ENCODE measurements at places on chromosomes 1 and 21.
A peak's percentile ranks its signal among the peaks of the same experiment; 100 is the strongest.

DNA sequence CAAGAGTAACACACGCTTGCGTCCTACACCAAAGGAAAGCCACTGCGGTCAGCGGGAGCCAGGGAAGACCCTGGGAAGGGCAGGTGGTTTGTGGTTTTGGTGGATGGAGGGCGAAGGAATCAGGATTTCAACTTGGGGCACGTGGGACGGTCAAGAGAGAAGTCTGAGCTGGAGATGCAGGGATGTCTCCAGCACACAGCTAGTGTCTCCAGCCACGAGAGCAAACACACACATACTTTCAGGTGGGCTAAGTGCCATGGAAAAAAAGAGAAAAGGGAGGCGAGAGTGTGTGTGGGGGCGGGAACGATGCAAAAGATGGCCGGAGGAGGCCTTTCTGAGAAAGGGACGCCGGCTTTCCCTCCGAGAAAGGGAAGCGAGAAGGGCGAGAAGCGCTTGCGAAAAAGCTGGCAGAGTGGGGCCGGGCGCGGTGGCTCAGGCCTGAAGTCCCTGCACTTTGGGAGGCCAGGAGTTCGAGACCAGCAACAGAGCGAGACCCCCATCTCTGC, 1.4 kb upstream of the SRRM1 start:
- DNase-seq: no peak

DNA sequence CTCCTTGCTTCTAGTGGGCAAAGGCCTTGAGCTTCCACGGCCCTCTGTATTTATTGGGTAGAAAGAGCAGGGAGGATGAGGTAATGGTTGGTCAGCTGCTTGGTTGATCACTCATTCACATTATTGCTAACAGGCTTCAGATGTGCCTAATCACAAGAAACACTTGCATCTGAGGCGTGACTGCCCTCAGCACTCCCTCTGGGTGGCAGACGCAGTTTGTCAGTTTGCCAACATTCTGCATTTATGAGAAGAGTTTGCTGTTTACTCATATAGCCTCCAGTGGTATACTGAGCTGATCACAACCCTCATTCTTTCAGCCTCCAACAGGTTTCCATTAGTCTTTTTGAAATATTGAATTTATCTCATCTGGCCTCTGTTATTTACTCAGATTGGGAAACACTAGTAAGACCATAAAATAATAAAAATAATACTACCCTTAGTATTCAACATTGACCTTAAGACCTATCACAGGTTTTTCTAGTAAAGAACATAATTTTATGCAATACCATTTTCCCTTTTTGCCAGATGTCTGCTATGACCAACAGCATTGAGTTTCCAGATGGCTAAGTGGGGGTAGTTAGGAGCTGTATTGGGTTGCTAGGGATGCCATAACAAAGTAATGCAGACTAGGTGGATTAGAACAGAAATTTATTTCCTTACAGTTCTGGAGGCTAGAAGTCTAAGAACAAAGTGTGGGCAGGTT, 53.3 kb downstream of the PTGFR start:
- no peak for DNase-seq

DNA sequence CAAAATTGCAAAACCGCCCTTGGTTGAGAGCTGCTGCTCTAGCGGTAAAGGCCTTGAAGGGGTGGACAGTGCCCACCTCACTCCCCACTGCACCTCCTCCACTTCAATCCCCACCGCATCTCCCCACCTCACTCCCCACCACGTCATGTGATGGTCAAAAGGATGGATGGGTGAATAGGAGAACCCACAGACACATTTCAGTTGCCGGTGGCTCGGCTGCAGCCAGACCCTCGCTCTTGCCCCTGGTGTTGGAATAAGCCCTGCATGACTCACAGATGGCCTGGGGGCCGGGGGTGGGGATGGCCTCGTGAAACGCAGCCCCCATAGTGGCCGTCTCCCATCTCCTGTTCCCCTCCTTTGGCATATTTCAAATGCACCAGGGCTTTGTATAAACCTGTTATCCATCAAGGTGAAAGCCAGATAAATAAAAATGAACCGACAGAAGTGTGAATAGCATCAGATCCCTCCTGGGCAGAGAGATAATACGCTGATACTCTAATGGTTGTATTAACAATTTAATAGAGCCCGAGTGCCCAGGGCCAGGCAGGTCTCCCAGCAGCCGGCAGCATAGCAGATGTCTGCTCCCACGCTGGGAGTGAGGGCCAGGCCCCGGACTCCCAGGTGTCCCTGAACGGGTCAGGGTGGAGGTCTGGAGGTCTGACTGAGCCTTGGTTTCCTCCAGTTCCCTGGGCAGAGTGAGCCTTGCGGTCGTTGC, 300.3 kb downstream of the NPHP4 start:
- DNase-seq: no peak

- no peak for DNase-seq
Measured at GRCh38 chr1:39230261-39231190, 26.0 kb downstream of the MACF1 start.

DNA sequence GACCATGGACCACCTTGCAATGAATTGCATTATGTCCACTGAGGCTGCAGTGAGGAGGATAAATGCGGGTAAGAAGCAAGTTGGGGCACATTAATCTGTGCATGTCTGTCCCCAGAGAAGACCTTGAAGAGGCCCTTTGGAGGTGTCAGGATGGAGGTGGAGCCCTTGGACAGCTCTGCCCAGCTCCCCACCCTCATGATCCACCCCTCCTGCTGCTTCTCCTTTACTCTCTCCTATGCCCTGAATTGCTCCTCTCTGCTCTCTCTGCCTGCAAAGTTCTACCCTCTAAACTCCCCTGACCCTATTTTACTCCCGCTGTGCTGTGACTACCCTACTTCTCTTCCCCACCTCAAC, 292.4 kb upstream of the USP24 start:
- DNase-seq: no peak

- peak; percentile 35 for DNase-seq
Measured at GRCh38 chr1:32335790-32336590, at the start of gene MARCKSL1. Gene MARCKSL1, minus strand, starts transcription at chr1:32336233. Its CDS starts 200 bp downstream, at chr1:32336033.

DNA sequence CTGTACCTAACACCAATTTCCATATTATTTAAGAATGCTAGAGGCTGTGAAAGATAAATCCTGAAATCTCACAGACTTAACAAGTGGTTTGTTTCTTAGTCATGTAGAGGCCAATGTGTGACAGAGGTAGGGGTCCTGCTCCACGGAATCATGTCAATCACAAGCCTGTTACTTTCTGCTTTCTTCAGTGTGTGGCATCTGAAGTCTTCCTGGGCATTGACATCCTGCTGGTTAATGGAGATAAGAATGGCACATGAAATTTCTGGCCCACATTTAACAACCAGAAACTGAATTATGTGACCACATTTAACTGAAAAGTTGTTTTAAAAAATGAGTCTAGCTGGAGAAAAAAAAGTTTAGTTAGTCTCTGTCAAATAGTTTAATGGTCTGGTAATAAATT, 68.3 kb upstream of the PLA2G4A start:
- DNase-seq: no peak

- DNase-seq: no peak
Measured at GRCh38 chr1:159084152-159084551, 7.6 kb upstream of the AIM2 start.

GRCh38 chr1:50893466-50893865, 66.6 kb downstream of the FAF1 start:
- no peak for DNase-seq

- no peak for DNase-seq
Measured at GRCh38 chr1:5460974-5461373, 531.3 kb downstream of the NPHP4 start.

- DNase-seq: peak; percentile 2
Measured at GRCh38 chr1:226912587-226913176, 27.4 kb upstream of the COQ8A start.

DNA sequence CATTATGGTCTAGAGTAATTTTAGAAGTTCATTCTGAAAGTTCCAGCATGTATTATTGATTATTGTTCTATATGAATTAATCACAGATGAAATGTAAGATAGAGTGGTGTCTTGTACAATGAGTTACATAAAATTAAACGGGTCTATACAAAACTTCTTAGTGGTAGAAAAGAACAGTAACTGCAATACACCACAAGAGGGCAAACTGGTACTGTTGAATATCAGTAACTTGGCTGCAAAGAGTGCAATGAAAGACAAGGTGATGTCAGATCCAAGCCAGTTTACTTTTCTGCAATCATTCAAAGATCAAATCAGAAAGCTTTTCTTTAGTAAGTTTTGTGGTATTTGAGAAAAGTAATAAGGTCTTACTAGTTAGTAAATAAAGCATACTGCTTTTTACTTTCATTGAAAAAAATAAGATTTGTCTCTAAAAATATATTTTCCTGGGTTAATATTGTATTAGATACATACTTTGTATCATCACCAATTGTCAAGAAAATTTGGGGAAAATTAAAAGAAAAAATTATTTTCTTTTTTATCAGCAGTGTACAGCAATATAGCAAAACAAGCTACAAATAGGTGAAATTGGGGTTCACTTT, 66.4 kb upstream of the BTG3 start:
- DNase-seq: peak; percentile 75

GRCh38 chr1:36387141-36387949, 1.6 kb upstream of the STK40 start:
- no peak for DNase-seq

- peak; percentile 22 for DNase-seq
Measured at GRCh38 chr1:60857851-60858250, 224.5 kb upstream of the NFIA start.

- DNase-seq: no peak
Measured at GRCh38 chr1:183306317-183307042, 111.7 kb downstream of the NMNAT2 start.

- DNase-seq: no peak
Measured at GRCh38 chr1:228147768-228148167, 2.0 kb upstream of the GJC2 start.

DNA sequence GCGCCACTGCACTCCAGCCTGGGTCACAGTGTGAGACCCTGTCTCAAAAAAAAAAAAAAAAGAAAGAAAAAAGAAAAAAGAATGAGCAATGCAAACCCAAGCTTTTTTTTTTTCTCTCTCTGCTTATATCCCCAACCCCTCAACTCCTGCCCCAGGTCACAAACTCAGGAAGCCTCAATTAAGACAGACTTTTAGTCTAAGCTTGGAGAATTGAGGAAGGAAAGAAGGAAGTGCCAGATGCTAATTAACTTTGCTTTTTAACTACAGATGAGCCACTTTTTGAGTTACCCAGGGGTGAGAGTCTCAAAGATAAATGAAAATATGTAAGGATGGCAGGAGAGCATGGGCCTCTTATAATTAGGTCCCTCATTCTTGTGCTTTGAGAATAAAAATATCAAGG, 33.3 kb downstream of the PIK3CD start:
- DNase-seq: no peak

DNA sequence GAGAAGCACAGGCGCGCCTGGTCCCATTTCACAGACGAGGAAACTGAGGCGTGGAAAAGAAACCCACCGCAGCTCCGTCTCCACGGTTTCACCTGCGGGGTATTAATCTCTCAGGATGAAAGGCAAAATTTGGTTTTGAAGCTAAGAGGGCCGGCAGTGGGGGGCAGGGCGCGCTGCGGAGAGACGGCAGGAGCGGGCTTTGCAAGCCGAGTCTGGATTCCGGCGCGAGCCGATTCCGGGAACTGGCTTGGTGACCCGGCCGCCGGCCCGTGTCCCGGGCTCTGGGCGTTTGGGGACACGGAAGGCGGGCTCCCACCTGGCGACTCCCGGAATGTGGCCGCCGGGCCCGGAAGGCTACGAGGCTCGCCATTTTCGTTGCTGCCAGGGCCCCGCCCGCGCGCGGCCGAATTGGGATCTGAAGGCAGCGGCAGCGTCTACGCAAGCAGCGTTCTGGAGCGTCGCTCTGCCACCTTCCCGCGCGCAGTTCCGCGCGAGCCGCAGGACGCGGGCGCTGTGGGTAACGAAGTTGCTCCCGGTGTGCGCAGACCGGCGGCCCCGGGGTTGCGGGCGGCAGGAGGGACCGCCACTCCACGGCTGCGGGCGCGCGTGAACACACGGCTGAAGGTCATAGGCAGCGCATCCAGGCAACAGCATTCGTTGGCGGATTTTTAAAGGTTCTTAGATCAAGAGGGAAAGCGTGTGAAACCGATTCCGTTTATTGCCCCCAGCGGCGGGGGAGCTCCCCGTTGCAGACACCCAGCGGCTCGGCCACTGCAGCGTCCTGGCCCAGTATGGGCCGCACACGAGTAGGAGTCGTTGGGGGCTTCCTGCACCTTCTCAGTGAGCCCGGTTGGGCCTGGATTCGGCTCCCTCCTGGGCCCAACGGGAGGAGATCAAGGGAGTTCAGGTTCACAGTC, 5.4 kb upstream of the PRDM16 start:
- DNase-seq: no peak

- no peak for DNase-seq
Measured at GRCh38 chr1:1541956-1542765, 1.7 kb upstream of the TMEM240 start.

DNA sequence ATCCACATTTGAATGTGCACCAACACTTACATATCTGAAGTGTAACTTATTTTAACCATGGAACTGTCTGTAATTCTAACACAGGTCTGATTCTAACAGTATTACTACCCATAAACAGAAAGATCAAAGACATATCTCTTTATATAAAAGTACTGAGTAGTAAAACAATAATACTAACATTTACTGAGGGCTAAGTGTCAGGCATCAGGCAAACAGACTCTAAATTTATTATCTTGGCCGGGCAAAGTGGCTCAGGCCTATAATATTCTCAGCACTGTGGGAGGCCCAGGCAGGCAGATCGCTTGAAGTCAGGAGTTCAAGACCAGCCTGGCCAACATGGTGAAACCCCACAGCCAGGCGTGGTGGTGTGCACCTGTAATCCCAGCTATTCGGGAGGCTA, 85.9 kb downstream of the JAK1 start:
- DNase-seq: no peak

GRCh38 chr21:33022828-33023573, 2.7 kb upstream of the OLIG2 start:
- DNase-seq: no peak

- no peak for DNase-seq
Measured at GRCh38 chr1:93961906-93962305, 52.7 kb upstream of the GCLM start.

DNA sequence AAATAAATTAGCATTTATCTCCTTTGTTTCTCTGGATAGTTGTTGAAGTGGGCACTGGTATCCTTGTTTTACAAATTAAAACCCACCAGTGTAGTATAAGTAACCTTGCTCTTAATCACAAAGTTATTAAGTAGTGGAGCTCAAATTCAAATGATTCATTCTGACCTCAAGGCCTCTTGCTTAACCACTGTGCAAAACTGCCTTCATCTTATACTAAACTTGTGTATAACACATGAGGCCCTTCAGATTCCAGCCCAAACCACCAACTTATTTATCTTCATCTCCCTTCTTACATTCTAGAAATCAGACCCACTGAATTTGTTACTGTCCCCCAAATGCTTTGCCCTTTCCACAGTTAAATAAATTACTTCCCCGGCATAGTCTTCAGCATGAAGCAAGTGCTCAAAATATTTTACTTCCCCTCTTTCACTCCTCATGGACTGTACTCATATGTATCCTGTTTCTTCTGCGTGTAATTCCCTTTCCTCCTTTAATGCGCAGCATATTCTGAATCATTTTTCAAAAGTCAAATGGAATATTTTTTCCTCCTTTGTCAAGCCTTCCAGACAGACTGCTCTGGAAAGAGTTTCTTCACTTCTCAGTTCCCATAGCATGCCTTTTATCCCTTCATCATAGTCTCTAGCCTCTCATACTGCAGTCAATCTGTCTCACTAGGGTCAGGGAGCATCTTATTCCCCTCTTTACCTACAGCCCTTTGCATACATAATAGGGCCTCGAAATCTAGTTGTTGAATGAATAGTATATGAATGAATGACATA, 19.0 kb upstream of the DNASE2B start:
- DNase-seq: no peak

GRCh38 chr1:176101951-176102642, 105.0 kb downstream of the COP1 start:
- no peak for DNase-seq

- no peak for DNase-seq
Measured at GRCh38 chr1:222404710-222405109, 143.2 kb downstream of the HHIPL2 start.

Data from NCI-H1694 (cell line).